ENCODE measurements at places on chromosomes 7 and 10.

DNA sequence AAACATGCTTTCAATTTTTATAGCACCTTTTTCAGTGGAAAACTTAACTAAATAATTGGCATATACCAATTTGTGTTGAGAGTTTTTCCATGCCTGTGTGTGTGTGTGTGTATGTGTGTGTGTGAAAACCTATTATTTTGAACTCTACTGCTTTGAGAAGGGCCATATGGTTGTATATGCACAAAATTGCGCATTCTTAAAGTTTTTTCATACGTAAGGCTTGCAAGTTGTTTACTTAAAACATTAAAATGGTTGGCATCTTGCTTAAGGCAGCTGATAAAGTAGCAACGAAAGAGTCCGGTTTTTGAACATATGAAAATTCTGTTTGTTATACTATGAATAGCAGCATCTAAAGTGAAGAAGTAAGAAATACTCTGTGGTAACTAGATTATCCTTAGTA is 84.1 kb downstream of the HDAC9 start:
- no peak for DNase-seq

GRCh38 chr7:20440472-20441105 is 109.9 kb downstream of the ITGB8 start:
- DNase-seq: peak; percentile 65

- no peak for DNase-seq
Measured at GRCh38 chr10:44781131-44781530, 130.0 kb upstream of the TMEM72 start.

DNA sequence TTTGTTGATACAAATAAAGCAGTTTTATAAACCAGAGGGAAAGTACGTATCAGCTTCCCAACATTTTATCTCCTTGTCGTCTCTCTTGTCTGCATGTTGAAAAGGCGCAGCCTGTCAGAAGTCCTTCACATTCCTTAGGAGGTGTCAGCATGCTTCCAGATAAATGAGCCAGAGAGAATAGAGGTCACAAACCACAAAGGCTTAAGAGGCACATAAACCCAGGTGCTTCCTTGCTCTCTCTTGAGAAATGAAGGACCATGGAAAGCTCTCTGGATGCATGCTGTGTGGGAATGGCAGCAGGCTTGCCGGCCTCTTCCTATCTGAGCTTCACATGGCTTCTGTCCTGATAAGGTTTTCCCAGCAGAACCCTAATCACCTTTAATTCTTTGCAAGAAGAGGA is 448.5 kb downstream of the XPNPEP1 start:
- DNase-seq: no peak

DNA sequence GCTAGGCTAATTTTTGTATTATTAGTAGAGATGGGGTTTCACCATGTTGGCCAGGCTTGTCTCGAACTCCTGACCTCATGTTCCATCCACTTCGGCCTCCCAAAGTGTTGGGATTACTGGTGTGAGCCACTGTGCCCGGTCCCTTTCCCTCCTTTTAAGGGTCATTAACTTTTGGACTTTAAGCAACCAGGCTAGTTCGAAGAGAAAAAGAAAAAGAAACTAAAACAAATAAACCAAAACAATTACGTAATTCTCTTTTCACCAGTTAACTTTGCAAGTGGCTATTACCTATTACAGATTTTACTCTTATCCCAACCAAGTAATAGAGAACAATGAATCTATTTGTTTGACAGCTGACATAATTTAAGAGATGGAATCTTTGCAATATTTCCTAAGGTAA is 72.8 kb upstream of the SEMA3C start:
- DNase-seq: no peak

DNA sequence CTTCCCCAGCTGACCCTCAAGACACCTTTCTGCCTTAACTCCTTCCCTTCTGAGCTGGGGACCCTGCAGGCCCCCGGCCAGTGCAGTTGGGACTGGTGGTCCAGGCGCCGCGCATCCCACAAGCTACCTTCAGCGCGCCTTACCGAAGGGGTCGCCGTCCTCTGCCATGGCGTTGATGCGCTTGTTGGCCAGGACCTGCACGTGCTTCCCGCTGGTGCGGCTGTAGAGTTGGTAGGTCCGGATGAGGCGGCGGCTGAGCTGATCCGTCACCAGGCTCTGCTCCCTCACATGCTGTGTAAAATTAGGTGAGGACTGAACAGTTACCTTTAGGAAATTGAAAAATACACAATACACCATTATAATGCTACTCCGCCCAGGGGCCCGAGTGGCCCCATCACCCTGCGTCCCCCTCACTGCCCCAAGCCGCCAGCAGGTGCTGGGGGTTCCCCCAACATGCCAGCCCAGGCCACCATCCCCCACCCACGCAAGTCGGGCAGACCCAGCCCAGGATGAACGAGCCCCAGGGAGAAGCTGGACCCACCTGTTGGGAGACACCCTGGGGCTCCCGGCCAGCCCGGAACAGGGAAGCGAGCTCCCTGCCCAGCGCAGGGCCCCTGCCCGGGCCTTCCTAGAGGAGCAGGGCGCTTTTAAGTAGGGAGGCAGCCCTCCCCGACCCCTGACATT is 1.2 kb downstream of the FGF8 start:
- no peak for DNase-seq

DNA sequence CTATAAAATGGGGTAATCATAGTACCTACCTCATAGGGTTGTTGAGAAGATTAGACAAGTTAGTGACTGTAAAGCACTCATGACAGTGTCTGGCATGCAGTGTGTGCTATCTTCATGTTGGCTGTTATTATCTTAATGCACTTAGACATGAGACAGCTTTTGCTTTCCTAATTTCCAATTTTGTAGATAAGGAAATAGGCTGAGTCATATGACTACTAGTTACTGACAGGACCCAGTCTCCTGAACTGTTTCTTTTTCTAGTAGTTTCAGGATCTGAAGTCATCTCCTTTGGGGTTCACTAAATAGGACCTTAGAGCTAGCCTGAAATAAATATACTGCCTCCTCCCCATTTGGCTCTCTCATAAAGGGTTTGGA is 74.2 kb downstream of the SNX10 start:
- DNase-seq: peak; percentile 72

DNA sequence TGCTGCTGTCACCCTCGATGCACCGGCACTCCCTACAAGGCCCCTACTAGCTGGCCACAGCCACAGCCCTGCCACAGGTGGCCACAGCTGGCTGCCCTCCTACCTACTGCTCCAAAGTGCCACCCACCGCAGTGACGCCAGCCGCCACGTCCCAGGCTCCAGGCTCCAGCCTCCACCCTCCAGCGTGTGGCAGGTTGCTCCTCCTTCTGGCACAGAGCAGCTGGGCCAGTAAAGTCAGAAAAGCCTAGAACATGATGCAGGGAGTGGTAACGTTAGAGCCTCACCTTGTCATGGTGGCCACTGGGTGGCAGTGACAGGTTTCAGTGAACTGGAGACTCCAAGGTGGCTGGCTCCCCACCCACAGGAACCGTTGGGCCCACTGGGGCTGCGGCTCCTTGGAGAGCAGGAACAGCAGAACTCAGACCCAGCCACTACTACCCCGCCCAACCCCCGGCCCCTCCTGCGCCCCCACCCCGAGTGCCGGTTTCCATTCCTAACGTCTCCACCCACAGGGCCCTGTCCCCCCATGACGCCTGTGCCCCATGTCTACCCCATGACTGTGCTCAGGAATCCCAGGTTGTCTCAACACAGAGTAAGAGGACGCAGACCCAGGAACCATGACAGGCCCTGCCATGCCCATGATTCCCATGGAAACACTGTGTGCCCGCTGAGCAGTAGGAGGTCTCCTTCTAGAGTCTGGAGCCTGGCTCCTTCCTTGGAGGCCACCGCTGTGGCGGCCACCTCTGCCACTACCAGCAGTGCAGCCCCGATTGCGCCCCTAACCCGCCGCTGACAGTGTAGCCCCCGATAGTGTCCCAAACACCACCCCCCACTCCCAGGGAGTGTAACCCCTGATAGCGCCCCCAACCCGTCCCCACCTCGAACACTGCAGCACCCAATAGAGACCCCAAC is 52.3 kb upstream of the ZNF33B start:
- DNase-seq: no peak

- DNase-seq: peak; percentile 19
Measured at GRCh38 chr10:102814873-102815661, 22.1 kb downstream of the CYP17A1 start.

DNA sequence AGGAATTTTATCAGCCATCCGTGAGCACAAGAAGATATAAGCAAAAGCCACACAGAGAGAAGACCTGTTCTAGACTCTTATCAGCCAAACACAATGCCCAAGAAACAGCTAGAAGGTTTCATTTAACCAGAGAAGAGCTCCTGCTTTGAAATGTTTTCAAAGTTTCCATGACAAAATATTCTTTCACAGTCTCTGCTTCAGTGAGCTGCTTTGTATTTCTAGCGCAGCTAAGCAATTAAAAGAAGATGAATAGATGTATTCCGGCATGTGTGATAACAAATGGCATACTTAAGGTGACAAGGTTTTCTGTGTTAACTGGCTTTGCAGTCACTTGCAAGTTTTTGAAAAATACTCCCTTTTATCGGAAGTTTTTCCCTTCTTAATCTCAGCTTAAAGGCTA is 78.9 kb upstream of the NXPH1 start:
- DNase-seq: no peak

- DNase-seq: no peak
Measured at GRCh38 chr7:135370656-135371055, 137.0 kb downstream of the STRA8 start.

GRCh38 chr7:101858437-101859385 is 41.3 kb downstream of the CUX1 start:
- DNase-seq: no peak

DNA sequence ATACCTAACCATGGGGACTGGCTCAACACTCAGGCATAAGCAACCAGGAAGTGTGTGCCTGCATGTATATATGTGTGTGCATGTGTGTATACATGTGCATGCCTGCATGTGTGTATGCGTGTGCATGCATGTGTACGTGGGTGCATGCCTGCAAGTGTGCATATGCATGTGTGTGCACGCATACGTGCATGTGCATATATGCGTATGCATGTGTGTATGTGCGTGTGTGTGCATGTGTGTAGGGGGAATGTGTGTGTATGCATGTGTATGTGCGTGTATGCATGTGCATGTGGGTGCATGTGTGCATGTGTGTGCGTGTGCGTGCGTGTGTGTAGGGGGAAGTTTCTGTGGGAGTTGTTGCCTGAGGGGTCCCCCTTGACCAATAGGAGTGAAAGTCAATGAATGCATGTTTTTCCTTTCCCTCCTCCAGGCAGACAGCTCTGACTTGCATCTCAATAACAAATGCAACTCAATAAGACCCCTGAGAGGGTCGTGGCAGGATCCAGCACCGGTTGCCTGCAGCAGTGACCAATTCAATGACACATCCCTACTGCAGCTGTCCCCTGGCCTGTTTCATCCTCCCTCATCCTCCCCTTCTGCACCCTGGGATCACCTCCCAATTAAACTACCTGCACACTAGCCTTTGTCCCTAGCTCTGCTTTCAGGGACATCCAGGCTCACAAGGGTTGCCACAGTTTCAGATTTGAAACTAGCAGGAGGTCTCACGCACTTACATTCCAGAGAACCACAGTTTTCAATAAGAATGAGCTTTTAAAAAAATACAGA is 27.0 kb upstream of the FZD8 start:
- no peak for DNase-seq

DNA sequence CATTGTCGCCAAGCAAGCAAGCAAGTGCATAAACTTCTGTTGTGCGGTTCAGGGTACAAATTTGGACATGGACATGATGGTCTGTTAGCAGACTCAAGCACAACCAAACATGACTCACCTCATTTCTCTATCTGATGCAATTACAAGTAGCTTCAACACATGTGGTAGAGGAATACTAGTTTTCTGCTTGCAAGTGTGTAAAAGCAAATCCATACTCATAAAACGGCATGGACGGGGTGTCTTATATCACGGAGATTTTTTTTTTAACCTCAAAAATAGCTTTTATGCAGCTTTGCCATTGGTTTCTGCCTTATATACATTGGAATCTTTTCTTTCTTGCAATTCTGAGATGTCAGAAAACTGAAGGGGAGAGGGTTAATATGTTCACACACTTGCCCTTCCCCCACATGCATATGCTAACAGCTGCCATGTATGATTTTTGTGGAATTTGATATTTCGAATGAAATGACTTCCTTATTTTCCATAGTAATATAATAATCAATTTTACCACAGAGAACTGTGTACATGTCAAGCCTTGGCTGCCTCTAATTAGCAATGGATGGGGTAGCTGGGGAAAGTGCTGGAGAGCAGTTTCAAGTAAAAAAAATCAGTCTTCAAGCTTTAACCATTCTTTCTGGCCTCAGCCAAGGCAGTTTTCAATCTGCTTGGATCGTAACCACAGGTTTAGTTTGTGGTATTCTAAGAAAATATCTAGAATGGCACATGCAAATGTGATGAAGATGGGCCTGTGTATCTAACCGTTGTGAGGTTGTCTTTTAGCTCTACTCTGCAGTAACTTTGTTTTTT is 106.0 kb upstream of the PDCD4 start:
- peak; percentile 8 for DNase-seq

DNA sequence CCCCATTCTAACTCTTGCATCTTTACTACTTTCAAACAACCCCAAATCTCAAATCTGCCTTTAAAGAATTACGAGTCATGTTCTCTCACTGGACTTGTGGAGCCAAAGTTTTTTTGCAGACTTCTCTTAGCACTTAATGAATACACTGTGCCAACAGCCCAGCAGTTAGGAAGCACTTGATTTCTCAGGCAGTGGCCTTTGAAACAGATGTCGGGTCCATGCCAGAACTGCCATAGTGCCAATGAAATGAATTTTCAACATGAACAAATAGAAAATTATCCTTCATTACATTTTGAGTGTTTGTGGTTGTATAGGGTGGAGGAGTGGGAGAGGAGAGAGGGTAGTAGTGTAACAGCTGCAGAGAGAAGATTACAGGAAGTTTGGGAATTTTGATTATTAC is 5.9 kb downstream of the BORCS7 start:
- no peak for DNase-seq

DNA sequence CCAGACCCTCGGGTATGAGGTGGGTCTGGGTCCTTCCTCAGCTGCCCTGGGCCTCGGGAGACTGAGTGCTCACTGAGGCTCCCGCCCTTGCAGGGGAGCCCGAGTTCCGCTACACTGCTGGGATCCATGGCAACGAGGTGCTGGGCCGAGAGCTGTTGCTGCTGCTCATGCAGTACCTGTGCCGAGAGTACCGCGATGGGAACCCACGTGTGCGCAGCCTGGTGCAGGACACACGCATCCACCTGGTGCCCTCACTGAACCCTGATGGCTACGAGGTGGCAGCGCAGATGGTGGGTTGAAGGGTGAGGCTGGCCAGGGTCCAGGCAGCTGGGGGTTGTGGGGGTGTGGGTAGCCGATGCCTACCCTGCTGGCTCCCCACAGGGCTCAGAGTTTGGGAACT is 7.6 kb downstream of the AEBP1 start:
- no peak for DNase-seq

GRCh38 chr10:87632454-87632853 is 27.2 kb upstream of the PAPSS2 start:
- DNase-seq: no peak

GRCh38 chr7:128878226-128879105 is 15.8 kb downstream of the ATP6V1F start:
- DNase-seq: no peak

GRCh38 chr7:140059273-140060242 is 3.2 kb downstream of the PARP12 start:
- no peak for DNase-seq

GRCh38 chr7:143395187-143396149 is 13.2 kb downstream of the EPHA1 start:
- peak; percentile 45 for DNase-seq
